ENCODE measurements at places on chromosomes 2 and 18. TPM values are rescaled to one million over a fixed set of nuclear protein-coding genes. Genes with fewer than 3 reads are reported as not detected.

GRCh38 chr2:36609507-36609906, 11.5 kb upstream of the FEZ2 start:
- ATAC-seq, result no peak

DNA sequence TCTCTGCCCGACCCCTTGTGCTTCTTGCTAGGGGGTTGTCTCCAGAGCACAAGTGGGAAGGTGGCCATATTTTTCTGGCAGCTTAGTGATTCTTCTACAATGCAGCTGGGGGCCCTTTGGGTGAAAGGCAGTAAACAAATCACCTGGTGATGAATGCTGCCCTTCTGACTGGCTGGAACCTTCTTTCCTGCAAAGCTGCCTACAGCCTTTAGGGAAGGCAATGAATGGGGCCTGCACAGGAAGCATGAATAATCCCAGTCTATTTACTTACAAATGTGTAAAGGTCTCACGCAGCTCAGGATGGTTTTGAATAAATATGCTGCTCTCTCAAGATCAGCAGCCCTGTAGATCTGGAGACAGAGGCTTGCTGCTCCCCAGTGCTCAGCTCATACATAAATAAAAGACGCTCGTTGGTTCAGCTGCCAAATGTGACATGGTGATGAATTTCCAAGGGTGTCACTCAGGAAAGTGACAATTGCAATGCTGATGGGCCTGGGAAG, 289.2 kb downstream of the TDRD15 start:
- ATAC-seq, result no peak

GRCh38 chr2:239381709-239382134, 19.1 kb downstream of the HDAC4 start:
- ATAC-seq, result no peak

DNA sequence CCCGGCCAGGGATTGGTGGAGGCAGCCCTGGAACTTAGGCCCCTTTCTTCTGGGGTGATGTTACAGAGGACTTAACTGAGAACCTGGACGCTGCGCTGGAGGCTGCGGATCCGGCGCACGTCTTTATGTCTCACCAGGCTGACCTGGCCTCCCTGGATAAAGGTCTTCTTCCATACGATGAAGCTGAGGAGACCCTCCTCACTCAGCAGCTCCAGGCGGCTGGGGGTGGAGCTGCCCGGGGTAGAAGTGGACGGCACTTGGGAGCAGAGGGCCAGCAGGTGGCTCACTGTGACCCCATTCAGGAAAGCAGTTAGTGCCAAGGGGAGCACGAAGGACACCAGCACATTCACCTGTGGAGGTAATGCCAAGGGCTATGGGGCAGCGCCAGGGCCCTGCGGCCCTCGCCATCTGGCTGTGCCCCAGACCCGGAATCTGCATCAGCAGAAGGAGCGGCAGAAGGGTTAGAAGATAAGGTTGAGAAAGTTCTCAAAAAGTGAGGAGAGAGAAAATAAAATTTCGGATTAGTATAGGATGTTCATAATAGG, 8.0 kb downstream of the NTSR2 start:
- ATAC-seq, result no peak

DNA sequence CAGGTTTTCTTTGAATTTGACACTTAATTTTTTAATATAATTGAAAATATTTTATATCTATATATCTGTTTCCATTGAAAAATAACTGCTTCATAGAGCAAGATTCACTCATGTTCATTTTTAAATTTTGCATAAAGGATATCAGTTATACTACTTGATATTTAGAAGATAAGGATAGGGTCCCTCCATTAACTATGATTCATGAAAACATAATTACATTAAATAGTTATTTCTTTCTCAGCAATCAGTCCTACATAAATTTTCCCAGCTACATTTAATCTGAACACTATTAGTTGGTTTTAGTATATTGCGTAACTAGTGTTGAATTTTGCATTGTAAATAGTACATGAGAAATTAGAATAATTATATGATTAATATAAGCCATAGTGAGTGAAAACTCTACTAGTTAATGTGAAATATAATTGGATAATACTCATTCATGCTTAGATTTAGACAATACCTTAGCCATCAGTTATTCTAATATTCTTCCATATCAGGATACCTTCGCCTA, 42.7 kb downstream of the LRP1B start:
- ATAC-seq, result no peak

GRCh38 chr2:228131833-228132232, 49.7 kb downstream of the SPHKAP start:
- ATAC-seq, result no peak

- no peak for ATAC-seq
These were observed 325.2 kb downstream of the CYP26B1 start for GRCh38 chr2:71822463-71822862.

GRCh38 chr18:58183226-58183625, 139.2 kb downstream of the NEDD4L start:
- no peak for ATAC-seq

- peak; percentile 96 for ATAC-seq
These were observed 229.9 kb upstream of the HDAC4 start for GRCh38 chr2:239630618-239631286.

DNA sequence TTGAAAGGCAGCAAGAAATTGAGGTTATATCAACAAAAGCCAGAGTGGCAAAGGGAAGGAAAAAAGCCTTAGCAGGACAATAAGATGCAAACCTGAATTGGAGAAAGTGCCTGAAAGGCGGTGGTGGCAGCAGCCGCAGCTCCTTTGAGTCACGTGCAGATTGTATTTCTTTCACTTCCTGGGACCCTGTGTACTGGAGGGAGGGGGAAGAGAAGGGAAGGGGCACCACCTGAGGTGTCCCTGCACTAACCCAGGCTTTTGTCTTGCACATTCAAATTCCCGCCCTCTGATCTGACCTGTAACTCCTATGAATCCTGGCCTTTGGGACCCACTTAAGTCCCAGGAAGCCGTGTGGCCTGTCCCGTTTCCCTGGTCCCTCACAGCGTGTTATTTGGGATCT, 326.1 kb upstream of the SKOR2 start:
- ATAC-seq, result no peak

DNA sequence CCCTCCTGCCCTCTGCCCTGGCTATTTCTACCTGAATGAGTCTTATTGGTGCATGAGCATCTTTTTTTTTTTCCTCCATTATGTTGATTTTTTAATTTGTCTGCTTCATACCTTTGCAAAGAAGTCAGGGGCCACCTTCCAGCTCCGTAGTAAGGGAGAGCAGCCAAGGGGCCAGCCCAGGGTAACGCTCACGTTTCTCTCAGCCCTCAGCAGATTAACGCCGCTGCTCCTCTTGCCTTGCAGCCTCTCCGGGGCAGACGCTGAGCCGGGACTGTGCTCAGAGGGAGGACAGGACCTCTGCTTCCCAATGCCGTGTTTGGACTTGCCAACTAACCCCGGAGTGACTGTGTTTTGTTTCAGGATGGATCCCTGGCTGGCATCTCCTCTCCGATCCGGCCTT, 241.7 kb downstream of the ATAD2B start:
- ATAC-seq, result no peak

- no peak for ATAC-seq
These were observed 43.3 kb downstream of the DIPK1C start for GRCh38 chr18:74413836-74414235.

DNA sequence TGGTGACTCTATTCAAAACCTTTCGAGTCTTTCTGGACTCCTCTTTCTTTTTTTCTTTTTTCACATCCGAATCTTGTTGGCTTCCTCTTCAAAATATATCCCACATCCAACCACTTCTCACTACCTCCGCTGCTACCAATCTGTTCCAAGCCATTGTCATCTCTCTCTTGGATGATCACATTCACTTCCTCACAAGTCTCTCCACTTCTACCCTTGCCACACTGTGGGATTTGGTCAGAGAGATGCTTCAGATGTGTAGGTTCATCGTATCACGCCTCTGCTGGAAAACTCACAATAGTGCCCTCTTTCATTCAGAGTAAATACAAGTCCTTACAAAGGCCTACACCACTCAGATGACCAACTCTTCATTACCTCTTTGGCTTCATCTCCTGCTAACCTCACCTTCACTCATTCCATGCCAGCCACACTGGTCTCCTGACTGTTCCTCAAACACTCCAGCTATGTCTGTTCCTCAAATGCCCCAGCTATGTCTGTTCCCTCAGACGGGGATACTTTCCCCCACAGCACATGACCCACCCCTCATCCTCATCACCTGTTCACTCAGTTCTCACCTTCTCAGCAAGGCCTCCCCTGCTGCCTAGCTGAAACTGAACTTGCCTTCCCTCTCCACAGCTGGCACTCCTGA, 67.2 kb upstream of the PELI1 start:
- peak; percentile 2 for ATAC-seq

GRCh38 chr2:2796207-2796606, 465.1 kb upstream of the MYT1L start:
- ATAC-seq, result no peak

- no peak for ATAC-seq
These were observed 114.4 kb upstream of the CHRNA1 start for GRCh38 chr2:174878537-174879147.

GRCh38 chr2:142885543-142885942, 8.1 kb downstream of the KYNU start:
- no peak for ATAC-seq

DNA sequence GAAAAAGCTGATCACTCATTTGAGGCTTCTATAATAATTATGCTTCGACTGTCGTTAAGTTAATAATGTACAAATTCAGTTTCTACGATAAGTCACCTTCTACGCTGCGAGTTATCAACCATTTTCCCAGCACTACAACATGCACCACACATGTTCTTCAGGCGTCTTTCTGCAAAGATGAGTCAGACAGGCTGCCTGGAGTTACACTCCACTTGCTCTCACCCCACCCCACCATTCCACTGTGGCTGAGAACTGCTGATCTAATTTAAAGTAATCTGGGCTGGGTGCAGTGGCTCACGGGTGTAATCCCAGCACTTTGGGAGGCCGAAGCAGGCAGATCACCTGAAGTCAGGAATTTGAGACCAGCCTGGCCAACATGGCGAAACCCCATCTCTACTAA, 218.6 kb downstream of the DYM start:
- ATAC-seq, result peak; percentile 76

DNA sequence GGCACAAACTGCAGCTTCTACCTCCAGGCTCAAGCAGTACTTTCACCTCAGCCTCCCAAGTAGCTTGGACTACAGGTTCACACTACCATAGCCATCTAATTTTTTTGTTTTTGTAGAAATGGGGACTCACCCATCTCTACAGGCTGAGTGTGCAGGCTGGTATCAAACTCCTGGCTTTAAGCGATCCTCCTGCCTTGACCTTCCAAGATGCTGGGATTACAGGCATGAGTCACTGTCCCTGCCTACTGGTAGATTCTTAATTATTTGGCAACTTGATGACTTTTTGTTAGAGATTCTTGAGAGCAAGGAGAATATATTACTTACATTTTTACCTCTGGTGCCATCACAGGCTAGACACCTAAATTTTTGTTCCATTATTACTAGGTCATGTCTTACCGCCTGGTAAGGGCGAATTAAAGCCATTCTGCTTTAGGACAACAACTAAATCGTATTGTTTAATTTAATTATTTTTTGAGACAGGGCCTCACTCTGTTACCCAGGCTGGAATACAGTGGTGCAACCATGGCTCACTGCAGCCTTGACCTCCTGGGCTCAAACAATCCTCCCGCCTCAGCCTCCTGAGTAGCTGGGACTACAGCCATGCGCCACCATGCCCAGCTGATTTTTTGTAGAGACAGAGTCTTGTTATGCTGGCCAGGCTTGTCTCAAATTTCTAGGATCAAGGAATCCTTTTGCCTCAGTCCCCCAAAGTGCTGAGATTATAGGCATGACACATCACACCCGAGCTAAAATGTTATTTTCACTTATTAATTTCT, 15.7 kb downstream of the DYNC1I2 start:
- ATAC-seq, result no peak

GRCh38 chr18:76162886-76163285, 332.2 kb downstream of the ZNF516 start:
- no peak for ATAC-seq

DNA sequence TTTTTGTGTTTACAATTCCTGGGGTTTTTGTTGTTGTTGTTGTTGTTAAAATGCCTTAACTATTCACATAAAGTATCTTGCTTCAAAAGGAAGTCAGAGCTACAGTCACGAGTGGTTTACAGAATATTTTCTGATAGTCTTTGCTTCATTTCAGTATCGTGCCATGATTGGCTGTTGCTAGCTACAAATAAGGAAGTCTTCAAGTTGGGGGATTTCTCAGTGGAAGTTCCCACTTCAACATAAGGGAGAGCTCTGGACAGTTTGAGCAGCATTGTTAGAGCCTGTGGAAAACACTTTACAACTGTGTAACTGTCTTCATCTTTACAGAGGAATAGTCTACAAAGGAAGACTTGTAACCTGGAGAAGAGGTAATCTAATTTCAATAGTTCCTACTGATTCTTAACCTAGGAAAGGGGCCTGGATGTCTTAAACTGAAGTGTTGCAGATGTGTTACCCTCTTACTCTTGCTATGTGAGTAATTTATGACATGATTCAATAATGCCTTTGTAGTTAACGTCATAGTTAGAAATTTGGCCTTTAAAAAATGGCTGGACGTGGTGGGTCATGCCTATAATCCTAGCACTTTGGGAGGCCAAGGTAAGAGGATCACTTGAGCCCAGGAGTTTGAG, 23.4 kb upstream of the TANK start:
- peak; percentile 62 for ATAC-seq

DNA sequence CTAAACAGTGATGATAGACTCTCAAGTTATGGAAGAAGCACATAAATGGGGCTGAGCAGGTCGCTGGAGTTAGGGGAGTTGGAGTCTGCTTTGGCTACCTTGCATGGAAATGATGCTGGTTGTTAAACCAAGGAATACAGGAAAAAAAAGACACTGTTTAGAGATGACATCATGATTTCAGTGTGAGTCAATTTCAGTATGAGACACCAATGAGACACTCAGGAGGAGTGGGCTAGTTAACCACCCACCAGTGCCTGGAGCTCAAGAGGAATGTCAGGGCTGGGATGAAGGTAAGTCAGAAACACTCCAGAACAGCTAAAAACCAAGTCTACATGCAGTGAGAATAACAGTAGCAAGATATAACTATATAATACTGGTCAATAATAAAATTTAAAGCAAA, 303.6 kb downstream of the SOX11 start:
- ATAC-seq, result no peak

GRCh38 chr18:49849331-49850217, 36.2 kb upstream of the ACAA2 start:
- ATAC-seq, result peak; percentile 93

GRCh38 chr18:70459731-70460130, 170.9 kb downstream of the SOCS6 start:
- ATAC-seq, result no peak

DNA sequence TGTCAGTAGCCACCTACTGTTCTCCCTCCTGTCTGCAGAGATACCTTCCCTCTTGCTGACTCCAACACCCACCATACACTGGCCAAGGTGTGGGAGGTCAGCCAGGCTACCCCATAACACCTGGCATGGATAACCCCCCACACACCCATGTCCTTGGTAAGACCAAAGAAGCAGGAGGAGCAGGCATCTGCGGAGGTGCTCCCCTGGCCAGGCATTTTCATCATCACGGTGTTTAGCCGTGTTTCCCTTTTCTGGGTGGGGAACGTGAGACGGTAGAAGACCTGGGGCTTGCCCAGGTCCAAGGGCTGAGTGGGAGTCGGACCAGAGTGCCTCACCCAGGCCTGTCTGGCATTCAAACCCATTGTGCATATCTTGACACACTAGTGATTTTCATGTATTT, 150.3 kb downstream of the SMAD7 start:
- ATAC-seq, result no peak

Gene RTKN
- total RNA-seq, result 18.3 TPM

Gene PTMA
- 924 TPM for total RNA-seq

Gene CYP27C1
- total RNA-seq, result 1.8 TPM

Gene SNORC
- 1.8 TPM for total RNA-seq

Gene MROH2A
- total RNA-seq, result 0.52 TPM

Gene ALLC
- not detected for total RNA-seq

Gene TUBB8B
- not detected for total RNA-seq

Gene PDE1A
- total RNA-seq, result 1.2 TPM

Gene CCDC85A
- total RNA-seq, result 0.24 TPM

Gene LRATD1
- total RNA-seq, result 74.7 TPM

Gene DOK1
- 0.56 TPM for total RNA-seq
